ENCODE measurements at places on chromosomes 6 and 20.

GRCh38 chr6:157401734-157402338 lies 20.8 kb downstream of the ZDHHC14 start:
- no peak for DNase-seq

DNA sequence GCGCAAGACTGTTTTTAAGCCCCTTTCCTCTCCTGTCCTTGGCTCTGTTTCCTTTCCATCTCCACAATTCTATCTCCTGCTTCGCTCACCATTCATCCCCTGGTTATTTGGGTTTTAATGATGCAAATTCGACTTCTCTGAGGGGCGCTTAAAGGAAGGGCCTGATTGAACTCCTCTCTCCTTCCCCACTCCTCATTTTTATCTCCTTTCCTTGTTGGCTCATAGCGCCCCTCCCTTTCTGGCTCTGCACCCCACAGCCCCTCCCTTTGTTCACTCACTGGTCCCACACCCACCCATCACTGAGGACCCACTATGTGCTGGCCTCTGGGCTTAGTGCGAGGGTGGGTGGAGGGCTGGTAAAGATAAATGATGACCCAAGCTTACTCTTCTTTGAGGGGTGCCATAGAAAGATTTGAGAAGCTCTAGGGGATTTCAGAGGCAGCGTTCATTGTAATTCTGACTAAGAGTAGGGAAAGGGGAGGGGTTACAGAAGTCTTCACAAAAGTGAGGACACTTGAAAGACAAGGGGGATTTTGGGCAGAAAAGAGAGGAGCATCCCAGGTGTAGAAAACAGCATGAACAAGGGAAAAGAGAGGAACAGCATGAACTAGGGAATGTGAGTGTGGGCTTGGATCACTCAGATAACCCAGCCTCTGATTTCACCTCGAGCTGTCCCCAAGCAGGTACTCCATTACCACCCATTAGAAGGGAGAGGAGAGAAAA lies 507.8 kb downstream of the CD83 start:
- no peak for DNase-seq

DNA sequence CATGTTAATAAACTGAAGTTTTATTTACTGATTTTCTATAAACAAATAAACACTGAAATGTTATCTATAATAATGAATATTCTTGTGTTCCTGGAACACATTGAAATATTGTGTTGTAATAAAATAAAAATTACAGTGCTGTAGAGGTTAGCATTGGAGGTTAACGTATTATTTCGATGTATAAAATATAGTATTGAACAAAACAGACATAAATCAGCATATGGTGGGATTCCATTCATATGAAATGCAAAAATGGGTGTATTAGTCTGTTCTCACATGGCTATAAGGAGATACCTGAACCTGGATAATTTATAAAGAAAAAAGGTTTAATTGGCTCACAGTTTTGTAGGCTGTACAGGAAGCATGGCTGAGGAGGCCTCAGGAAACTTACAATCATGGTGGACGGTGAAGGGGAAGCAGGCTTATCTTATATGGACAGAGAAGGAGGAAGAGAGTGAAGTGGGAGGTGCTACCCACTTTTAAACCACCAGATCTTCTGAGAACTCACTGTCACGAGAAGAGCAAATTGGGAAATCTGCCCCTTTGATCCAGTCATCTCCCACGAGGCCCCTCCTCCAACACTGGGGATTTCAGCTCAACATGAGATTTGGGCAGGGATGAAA lies 24.6 kb upstream of the BMP6 start:
- DNase-seq = no peak

DNA sequence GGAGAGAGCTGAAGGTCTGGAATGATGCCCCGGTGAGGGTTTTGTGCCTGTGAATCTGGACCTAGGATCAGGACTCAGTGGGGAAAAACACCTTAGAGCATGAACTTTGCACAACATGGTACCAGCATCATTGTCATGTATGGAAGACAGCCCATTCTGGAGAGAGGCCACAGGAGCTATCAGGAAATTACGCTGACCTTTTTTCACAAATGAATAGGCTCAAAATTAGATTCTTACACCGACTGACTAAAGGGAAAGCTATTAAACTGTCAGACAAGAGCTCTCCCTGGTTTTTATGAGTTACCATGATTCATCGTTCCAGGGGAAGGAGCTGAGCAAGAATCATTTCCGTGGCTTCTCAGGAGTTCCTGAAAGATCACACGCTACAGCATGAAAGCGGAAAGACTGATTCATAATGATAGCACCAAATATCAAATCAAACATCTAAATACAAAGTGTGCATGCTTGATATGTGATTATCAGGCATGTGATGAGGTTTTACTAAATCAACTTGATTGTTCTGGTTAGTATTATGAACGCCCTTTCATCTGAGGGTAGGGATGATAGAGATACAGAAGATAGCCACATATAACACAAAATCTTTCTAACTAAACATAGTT lies 224.9 kb upstream of the SMLR1 start:
- no peak for DNase-seq

DNA sequence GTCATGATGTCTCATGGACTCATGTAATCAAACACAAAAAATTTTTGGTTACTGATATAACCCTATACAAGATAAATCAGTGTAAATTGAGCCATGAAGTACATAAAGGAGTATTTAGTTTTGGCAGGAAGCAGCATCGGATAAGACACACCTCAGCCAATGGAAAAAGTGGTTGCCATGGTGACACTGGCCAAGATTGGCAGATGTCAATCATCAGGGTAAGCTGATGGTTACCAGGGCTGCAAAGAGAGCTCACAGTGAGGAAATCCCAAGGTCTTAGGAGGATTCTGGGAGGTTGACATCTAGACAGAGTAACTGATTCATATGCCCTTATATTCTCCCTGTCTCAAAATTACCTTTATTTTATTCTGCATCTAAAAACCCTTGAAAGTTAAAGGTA lies 203.8 kb upstream of the PCSK2 start:
- no peak for DNase-seq

DNA sequence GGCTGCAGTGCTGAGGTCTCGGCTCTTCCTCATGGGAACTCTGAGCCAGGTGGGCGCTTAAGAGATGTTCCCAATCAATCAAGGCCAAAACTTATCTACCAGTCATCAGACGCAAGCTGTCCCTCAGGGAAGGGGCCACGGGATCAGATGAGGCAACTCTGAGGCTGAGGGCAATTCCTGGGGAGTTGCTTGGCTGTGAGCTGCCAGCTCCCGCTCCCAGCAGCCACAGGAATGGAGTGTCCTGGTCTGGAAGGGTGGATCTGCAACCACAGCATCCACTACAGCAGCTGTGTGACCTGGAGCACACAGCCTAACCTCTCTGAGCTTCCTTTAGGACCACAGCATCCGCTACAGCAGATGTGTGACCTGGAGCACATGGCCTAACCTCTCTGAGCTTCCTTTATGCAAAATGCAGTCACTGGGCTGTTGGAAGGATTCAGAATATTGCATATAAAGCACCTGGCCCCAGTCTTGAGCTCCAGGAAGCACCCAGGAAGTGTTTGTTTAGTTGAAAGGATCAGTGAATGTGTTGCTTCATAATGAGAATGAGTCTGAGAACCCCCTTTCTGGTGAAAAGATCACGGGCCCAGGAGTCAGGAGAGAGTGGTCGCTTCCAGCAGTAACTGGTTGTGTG lies 60.9 kb downstream of the TFAP2C start:
- no peak for DNase-seq

DNA sequence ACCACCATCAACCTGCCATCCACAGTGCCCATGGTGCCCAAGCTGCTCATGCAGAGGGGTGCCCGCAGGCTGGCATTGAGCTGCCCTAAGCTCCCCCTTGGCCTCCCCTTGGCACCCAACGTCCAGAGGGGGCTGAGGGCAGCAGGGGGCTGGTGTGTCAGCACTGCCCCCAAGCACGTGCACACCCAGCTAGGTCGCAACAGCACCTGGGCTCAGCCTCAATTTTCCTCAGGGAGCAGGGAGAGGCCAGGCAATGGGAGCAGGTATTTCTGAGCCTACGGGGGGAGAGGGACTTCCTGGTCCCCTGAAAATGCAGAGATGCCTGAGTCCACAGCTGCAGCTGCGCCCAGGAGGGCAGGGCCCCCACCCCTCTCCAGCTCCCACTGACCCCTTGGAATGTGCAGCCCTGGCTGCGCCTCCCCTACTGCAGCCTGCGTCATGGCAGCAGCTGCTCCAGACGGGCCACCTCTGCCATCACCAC lies 204.2 kb downstream of the ANKRD60 start:
- peak; percentile 28 for DNase-seq

GRCh38 chr6:166939345-166939744 lies 17.0 kb downstream of the RNASET2 start:
- DNase-seq = no peak

- DNase-seq = no peak
Observed at GRCh38 chr20:8321001-8321400, 188.9 kb downstream of the PLCB1 start.

- DNase-seq = no peak
Observed at GRCh38 chr20:38755324-38755910, 7.2 kb downstream of the ACTR5 start.

DNA sequence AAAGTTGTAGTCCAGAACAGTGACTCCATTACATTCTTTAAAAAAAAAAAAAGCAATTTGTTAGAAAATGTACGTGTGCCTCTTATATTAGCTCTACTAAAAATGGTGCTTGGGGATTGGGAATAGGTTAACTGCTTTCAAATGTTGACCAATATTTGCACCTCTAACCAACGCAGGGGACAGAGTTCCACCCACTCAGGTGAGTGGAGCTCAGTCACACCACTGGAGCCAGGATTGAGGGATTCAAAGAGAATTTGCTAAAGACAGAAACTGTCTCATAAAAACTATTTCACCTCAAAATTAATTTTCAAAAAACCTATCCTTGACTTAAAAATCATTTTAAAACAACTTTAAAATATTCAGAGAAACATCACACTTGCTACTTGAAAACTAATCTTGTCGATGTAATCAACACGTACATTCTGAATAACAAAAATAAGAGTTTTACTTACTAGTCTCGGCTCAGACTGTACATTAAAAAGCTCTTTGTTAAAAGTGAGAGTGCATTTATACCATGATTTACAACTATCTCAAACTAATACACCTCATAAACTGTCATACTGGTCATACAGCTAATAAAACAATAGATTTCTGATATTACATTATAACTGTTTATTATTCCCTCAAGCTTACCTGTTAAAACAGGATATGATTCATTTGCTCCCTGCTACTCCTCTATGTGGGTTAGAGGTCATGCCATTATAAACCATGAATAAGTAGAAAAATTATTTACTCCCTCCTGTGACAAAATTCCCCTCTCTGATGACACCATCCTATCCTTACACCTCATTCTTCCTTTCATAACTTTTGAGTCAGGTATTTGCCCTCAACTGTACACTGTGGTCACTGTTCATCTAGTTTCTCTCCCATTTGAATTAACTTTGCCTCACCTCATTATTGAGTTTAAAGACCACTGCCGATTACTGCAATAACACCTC lies 88.6 kb downstream of the PDE10A start:
- no peak for DNase-seq

DNA sequence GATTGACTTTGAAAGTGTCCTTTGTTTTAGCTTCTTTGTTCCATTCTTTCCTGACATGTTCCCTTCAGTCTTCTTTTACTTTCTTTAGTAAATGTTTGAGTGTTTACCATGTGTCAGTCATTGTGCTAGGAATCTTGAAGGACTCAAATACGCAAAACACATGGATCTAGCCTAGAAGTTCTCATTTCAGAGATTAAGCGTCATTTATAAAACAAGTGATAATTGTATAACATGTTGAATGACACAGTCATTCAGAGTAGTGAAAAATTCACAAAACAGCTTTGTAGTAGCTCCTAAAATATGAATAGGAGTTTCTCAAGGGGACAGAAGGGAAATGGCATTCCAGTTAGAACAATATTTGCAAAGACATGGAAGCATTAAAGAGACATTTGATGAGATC lies 66.9 kb downstream of the MACROD2 start:
- no peak for DNase-seq

GRCh38 chr20:9180481-9181257 lies 111.8 kb downstream of the PLCB4 start:
- DNase-seq = no peak

- no peak for DNase-seq
Observed at GRCh38 chr6:83072726-83073125, 5.3 kb downstream of the DOP1A start.

- DNase-seq = no peak
Observed at GRCh38 chr20:59082981-59083380, 40.4 kb upstream of the PRELID3B start.

DNA sequence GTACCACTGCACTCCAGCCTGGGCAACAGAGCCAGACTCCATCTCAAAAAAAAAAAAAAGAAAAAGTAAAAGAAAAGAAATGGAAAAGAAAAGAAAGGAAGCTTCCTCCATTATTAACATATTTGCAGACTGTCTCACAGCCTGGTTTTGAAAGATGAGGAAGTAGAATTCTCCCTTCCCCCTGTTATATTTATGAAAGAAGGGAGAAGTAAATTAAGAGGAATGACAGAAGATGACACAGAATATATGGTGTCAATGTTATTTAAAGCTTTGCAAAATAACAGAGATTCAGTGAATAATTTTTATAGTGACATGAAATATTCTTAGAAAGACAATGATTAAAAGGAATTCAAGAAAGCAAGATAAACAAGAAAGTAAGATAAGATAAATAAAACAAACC lies 83.7 kb upstream of the PRSS16 start:
- DNase-seq = no peak

DNA sequence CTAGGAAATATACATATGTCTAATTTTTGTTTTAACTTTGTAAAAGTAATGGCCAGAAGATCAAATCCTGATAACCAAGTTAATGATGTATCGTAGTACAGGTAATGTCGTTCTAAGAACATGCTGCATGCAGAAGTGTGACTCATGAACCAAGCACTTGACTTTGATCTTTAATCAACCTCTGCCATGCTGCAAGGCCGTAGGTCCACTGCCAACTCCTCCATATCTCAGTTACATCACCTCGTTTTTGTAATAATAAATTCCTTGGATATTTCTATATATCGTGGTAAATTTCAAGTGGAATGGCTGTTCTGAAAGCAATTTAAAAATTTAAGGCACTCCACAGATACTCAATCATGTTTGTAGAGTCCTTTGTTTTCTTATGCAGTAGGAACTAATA lies 771.7 kb downstream of the EPHA7 start:
- no peak for DNase-seq

DNA sequence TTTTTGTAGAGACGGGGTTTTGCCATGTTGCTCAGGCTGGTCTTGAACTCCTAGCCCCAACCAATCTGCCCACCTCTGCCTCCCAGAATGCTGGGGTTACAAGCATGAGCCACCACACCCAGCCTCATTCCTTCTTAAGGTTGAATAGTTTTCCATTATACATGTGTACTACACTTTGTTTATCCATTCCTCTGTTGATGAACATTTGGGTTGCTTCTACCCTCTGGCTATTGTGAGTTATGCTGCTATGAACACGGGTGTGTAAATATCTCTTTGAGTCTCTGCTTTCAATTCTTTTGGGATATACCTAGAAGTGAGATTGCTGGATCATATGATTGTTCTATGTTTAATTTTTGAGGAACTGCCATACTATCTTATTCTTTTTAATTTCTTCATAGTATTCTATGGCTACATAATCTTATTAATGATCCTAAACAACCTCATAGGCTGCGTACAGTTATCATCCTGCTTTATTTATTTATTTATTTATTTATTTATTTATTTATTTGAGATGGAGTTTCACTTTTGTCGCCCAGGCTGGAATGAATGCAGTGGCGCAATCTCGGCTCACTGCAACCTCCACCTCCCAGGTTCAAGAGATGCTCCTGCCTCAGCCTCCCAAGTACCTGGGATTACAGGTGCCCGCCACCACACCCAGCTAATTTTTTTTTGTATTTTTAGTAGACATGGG lies 49.2 kb upstream of the TLDC2 start:
- no peak for DNase-seq
